Smooth muscle cell of bladder (primary cell): ENCODE measurements at places on chromosomes 4 and X. TPM values are rescaled to one million over a fixed set of nuclear protein-coding genes. Genes with fewer than 3 reads are reported as not detected.

Gene DLG3
- total RNA-seq = 16.7 and 20.8 TPM in 2 replicates

Gene SUPT20HL2
- total RNA-seq = 0.09 and 0.14 TPM in 2 replicates

Gene FOXR2
- total RNA-seq = not detected in 2 replicates

Gene LGI2
- total RNA-seq = under 0.01 TPM in 1 of 2 replicates, not detected in the other

Gene GPR173
- 1.6 and 1.7 TPM in 2 replicates for total RNA-seq

Gene ENOX2
- 8.0 and 8.3 TPM in 2 replicates for total RNA-seq

Gene NAT8L
- under 0.01 and 0.09 TPM in 2 replicates for total RNA-seq

Gene TRIML2
- total RNA-seq = 0.14 and 0.18 TPM in 2 replicates

Gene NEUROG2
- total RNA-seq = not detected in 2 replicates

Gene BANK1
- 0.57 and 0.65 TPM in 2 replicates for total RNA-seq

Gene ZDHHC15
- total RNA-seq = under 0.01 TPM in 2 replicates

Gene MID1IP1
- total RNA-seq = 51.8 and 61.3 TPM in 2 replicates

Gene EPHA5
- 7.1 and 19.0 TPM in 2 replicates for total RNA-seq

Gene CENPVL2
- total RNA-seq = not detected in 2 replicates

Gene ZNF157
- total RNA-seq = 0.14 TPM in 1 of 2 replicates, not detected in the other

Gene TBC1D9
- total RNA-seq = 26.5 and 30.0 TPM in 2 replicates

Gene KDR
- total RNA-seq = 0.28 and 1.6 TPM in 2 replicates

Gene UPF3B
- 1.1 and 1.2 TPM in 2 replicates for total RNA-seq

Gene NXF2B
- not detected in 2 replicates for total RNA-seq

Gene PDCL2
- total RNA-seq = not detected in 2 replicates

Gene PAGE5
- 1.0 and 1.4 TPM in 2 replicates for total RNA-seq

Gene CXXC4
- total RNA-seq = under 0.01 and 0.09 TPM in 2 replicates

Gene GAGE2A
- not detected in 2 replicates for total RNA-seq

Gene LONRF3
- total RNA-seq = 0.28 and 1.8 TPM in 2 replicates

Gene FAM241A
- total RNA-seq = 0.85 and 0.92 TPM in 2 replicates

Gene EGFL6
- total RNA-seq = 0.28 and 1.00 TPM in 2 replicates

Gene SRP72
- total RNA-seq = 45.5 and 66.0 TPM in 2 replicates

Gene DUSP21
- not detected in 2 replicates for total RNA-seq

Gene GAGE10
- not detected in 2 replicates for total RNA-seq

Gene SLC10A4
- total RNA-seq = 0.09 TPM in 1 of 2 replicates, not detected in the other

Gene CSAG2
- not detected in 2 replicates for total RNA-seq

Gene PNMA5
- total RNA-seq = not detected in 2 replicates

Gene KIAA1210
- not detected in 2 replicates for total RNA-seq

Gene VCX3A
- not detected in 2 replicates for total RNA-seq

Gene PDS5A
- total RNA-seq = 40.7 and 46.6 TPM in 2 replicates

Gene ADH1B
- total RNA-seq = 81.4 and 83.2 TPM in 2 replicates

Gene FBXW7
- total RNA-seq = 84.1 and 135 TPM in 2 replicates

Gene MEPE
- total RNA-seq = not detected in 2 replicates

Gene STATH
- 0.14 TPM in 1 of 2 replicates, not detected in the other for total RNA-seq

Gene LIAS
- total RNA-seq = 5.4 and 6.5 TPM in 2 replicates

Gene TEX13C
- total RNA-seq = not detected in 2 replicates

Gene MAGEA9B
- 0.14 TPM in 1 of 2 replicates, not detected in the other for total RNA-seq

Gene UBA1
- total RNA-seq = 101 and 119 TPM in 2 replicates

Gene LEF1
- 0.14 TPM in 1 of 2 replicates, not detected in the other for total RNA-seq

Gene HS6ST2
- 0.14 TPM in 1 of 2 replicates, not detected in the other for total RNA-seq

Gene DSPP
- not detected in 2 replicates for total RNA-seq

Gene EVC2
- total RNA-seq = 10.7 and 12.9 TPM in 2 replicates

Gene DEFB131A
- not detected in 2 replicates for total RNA-seq

Gene TNMD
- not detected in 2 replicates for total RNA-seq

Gene NSD2
- total RNA-seq = 29.6 and 36.3 TPM in 2 replicates

Gene KLB
- not detected in 2 replicates for total RNA-seq

Gene KLF8
- 0.71 and 0.74 TPM in 2 replicates for total RNA-seq

Gene GUCY1B1
- 6.3 and 10.2 TPM in 2 replicates for total RNA-seq
